ENCODE measurements at places on chromosomes 16 and 17.

DNA sequence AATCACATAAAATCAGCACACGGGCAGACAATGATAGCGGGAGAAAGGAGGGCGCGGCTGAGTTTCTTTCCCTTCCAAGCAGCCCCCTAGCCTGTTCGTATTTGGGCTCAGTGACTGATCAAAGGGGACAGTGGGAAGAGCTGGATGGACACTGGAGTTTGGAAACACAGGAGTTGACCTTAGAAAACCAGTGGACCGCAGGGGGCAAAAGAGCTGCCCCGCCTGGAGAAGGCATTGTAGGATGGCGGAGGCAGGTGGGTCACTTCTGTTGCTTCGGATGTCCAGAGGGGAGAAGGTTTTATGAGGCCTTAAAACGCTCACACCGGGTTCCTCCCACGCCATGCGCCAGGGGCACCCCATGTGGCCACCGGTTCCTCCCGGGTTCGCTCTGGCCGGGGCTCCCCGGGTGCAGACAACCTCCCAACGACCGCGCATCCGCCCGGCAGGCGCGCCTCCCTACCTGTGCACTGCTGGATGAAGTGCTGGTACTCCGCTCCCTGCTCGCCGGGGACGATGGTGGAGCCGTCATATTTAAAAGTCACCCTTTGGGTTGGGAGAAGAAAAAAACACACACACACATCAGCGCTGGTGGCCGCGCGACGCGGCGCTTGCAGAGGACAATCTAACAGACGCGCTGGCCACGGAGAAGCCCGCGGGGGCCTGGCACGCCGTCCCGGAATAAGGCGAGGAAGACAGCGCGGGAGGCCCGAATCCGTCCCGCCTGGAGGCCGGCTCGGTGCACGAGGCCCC is 662 bp downstream of the COTL1 start:
- no peak for DNase-seq

DNA sequence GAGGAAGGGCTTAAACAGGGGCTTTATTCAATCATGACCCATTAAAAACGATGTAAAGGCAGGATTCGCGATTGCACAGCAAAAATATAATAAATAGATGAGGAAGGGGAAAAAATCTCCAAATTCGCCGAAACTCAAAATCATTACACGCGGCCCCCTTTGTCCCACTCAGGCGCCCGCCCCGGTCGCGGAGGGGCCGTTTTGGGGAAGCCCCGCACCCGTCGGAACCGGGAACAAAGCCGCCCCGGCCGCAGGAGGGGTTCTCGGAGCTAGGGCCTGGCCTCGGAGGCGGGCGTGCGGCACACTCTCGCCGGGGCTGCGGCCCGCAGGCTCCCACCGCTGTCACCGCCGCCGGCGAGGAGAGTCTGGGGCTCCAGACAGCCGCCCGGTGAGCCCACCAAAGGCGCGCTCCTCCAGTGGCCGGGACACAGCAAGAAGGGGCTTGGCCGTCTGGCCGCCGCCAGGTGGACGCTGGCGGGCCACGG is 521 bp downstream of the C16orf87 start:
- no peak for DNase-seq

GRCh38 chr17:49471769-49472168 is 23.3 kb upstream of the NGFR start:
- DNase-seq, result no peak

DNA sequence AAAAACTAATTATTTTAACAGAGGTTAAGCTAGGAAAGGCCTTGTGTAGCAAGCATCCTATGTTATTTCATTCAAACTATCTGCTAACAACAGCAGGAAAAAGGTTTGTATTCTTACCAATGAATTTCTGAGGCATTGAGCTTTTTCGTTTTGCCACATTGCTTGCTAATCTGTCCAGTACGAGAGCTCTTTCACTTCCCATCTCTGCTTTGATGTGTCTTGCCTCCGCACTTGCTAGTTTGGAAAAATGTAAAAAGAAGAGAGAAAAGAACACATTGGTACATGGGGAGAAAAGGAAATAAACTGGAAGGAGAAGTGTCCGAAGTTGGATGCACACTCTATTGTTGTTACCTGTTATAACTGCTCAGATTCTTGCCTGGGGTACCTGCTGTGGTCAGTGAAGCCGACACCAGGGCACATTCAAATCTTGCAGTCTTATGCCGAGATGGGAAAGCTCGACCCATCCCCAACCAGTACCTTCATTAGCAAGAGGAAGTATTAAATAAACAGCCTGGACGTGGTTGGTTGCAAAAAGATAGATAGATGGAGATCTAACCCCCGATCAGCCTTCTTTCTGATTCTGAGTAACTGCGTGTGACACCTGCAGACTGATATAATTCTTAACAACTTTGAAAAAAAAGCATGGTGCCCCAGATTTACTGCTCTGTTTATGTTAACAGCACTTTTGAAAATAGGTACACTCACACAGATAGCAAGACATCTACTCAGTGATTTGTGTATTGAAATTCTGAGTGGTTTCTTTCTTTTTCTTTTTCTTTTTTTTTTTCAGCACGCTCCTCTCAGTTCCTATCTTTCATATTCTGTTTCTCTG is 40.0 kb downstream of the GRB7 start:
- DNase-seq, result no peak

DNA sequence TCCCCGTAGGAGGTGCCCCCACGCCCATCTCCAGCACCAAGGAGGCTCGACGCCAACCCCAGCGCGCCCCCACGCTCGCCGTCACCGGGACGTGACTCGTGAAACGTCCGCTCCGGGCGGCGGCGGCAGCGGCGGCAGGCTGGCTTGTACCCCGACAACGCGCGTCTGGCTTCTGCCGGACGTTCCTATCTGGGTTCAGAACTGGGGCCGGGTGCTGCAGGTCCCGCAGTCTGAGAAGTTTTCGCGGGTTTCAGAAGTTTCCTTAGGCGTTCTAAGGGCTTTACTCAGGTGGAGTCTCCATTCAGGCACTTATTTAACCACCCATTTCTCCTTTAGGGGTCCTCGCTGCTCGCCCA is 672 bp upstream of the ALKBH5 start:
- DNase-seq, result no peak

DNA sequence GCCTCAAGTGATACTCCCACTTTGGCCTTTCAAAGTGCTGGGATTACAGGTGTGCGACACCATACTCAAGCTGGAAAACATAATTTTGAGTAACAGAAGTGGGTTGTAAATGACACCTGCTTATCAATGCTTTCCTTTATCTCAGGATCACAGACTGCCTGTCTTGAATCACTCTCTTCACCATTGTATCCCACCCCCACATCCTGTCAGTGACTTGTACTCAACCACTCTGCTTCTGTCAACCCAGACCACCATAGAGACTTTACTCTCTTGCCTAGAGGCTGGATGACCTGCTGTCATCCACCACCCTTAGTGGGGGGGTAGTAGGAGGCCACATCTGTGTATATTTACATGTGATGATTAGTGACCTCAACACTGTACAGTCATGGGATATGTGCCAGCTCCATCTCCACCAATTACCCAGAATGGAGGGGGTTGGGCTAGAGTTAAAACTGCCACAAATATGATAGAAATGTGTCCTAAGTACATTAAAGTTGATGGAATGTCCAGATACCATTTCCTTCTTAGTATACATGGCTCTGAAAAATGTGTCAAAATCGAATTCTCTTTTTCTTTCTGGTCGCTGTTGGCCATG is 338.7 kb downstream of the GRIN2A start:
- peak; percentile 42 for DNase-seq

DNA sequence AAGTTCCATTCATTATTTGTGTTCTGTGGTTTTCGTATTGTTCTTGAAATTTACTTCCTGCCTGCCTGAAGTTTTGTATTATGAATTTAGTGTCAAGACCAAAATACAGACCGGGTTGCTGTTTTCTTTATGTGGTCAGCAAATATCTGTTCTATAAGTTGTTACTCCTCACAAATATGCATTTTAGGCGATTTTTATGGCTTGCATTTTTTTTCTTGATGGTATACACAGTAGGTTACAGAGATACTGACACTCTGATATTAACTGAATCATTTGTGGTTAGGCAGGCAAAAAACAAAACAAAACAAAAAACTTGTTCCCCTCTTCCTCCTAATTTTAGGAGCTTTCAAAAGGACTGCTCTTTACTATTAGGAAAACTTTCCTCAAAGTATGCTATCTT is 52.6 kb downstream of the BCAS3 start:
- no peak for DNase-seq

GRCh38 chr16:89562939-89563338 is 2.5 kb downstream of the RPL13 start:
- DNase-seq, result no peak

DNA sequence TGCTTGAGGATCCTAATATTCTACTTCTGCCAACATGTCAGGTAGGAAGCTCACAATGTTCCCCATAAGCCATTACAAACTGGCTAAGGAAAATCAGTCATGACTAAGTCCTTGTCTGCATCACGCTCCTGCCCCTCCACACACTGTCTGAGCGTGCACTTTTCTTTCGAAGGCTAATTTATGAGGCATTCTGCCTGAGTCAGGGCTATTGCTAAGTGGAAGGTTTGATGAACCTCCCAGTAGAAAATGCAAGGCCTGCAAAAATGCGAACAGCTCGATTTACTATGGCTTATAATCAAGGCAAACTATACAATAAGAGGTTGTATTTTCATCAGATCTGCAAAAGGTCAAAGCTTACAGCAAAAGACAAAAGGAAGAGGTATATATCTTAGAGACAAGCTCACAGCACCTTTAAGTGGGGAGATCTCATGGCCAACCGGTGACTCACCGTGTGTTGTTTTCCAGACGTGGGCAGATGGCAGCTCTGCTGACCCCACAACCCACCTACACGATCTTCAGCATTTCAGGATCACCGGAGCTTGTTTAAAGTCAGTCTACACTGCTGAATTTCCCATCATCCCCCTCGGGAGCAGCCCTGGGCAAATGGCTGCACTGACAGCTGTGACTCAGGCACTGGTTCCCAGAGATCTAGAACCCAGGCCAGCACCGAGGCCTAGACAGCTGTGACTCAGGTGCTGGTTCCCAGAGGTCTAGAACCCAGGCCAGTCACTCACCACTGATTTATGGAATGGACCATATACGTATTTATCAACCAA is 26.1 kb downstream of the MEAK7 start:
- peak; percentile 81 for DNase-seq

- DNase-seq, result peak; percentile 8
Measured at GRCh38 chr16:20944861-20945574, 44.4 kb downstream of the LYRM1 start.

GRCh38 chr17:17749921-17750320 is 68.7 kb downstream of the RAI1 start:
- peak; percentile 36 for DNase-seq

- no peak for DNase-seq
Measured at GRCh38 chr17:74260525-74260850, 13.5 kb upstream of the DNAI2 start.

DNA sequence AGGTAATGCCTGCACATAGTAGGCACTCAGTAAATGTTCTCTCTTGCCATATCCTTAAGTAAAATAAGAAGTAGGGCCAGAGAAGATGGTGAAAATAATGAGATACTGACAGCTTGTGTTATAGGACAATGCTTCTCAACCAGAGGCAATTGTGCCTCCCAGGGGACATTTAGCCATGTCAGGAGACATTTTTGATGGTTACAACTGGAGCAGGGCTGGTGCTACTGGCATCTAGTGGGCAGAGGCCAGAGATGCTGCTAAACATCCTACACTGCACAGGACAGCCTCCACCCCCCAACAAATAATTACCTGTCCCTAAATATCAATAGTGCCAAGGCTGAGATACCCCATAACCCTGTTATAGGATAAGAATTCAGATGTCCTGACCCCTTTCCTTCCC is 1.7 kb downstream of the RAD51D start:
- peak; percentile 34 for DNase-seq

GRCh38 chr17:76351526-76352071 is 2.1 kb downstream of the PRPSAP1 start:
- DNase-seq, result no peak

GRCh38 chr17:58231641-58232040 is 6.7 kb upstream of the LPO start:
- no peak for DNase-seq

- no peak for DNase-seq
Measured at GRCh38 chr17:39569126-39569525, 38.6 kb downstream of the NEUROD2 start.

DNA sequence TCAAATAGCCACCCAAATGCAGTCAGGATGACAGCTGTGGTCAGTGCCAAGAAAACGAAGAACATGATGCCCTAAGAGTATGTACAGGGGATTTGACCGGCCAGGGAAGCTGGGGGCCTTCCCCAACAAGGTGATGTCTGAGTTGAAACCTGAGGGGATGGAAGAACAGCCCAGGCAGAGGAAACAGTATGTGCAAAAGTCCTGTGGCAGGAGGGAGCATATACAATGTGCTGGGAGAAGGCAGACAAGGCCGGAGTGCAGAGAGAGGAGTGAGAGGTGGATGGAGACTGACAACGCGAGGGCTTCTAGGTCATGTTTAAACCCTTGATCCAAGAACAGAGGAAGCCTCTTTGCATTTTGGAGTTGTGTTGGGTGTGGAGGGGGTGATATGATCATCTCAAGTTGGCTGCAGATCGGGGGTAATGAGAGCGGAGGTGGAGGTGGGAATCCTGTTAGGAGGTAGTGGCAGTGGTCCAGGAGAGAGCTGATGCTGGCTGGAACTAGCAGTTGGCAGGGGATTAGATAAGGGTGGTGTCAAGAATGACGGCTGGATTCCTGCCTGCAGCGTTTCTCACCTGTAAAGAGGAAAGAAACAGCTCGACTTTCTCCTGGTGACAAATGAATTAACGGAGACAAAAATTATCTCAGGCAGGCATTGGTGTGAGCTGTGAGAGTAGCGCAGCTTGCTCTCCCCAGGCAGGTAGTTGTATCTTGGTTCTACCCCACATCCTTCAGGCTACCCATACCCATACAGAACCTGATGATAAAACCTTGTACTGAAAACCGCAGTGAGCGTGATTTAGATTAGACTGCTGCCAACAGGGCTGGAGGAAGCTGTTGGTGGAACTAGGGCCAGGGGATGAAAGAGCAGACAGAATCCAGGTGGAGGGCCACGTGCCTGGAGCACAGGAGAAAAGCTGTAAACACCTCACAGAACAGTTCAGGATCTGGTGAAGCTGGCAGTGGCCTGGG is 37.2 kb upstream of the NGFR start:
- DNase-seq, result no peak

- peak; percentile 89 for DNase-seq
Measured at GRCh38 chr17:68247445-68248198, at the start of gene AMZ2. TSS of gene AMZ2 (plus strand) at chr17:68248043. CDS start at chr17:68250188, 2,145 bp downstream.

- DNase-seq, result peak; percentile 93
Measured at GRCh38 chr17:34980353-34980680, at the start of gene LIG3. TSS of gene LIG3 (plus strand) at chr17:34980512. CDS start at chr17:34983006, 2,494 bp downstream.

GRCh38 chr17:28988475-28988874 is 17.4 kb downstream of the SEZ6 start:
- DNase-seq, result no peak

DNA sequence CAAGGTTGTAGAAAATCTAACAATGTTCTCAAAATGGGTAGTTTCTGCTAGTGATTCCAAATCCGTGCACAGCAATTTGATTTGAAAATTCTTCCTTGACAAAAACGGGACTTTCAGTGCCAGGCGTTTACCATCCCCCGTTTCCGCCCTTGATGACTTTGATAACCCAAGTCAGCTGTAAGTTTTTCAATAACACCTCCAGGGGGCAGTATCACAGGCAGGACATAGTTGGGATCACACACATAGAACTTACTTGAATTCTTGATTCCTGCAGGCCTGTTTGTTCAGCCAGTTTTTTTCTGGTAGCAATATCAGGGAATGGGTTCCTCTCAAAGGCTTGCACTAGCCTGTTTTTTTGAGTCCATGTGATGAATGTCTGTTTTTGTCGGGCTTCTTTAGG is 5.6 kb downstream of the DUXB start:
- no peak for DNase-seq
